ENCODE measurements at places on chromosomes 12 and 14. TPM values are rescaled to one million over a fixed set of nuclear protein-coding genes. Genes with fewer than 3 reads are reported as not detected.

DNA sequence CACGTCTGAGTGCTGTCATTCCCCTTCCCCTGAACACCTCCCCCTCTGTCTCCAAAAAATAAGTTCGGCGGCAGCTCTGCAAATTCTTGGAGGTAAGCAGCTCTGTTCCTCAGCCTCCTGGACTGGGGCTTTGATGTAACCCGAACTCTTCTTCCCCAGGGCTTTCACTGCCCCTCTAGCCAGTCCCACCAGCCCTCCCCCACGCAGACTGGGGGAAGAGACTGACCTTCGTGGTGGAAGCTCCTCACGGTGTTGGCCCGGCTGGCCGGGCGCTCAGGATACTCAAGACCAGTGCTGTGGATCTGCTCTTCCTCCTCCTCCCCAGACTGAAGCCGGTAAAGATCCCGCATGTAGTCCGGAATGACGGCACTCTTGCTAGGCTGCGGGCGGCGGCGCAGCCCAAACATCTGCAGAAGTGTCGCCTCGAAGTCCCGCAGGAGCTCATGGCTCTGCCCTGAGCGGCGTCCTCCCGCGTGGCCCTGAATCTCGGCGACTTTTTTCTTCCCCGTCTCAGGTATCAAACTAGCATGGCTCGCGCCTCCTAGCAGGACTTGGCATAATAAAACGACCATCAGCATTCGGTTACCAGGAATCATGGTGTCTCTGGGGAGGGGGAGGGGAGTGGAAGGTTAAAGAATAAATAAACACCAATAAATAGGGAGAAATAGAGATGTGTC lies 4.9 kb downstream of the BMP4 start:
- H3K27ac ChIP-seq, result no peak overlapping the region
- H3K27me3 ChIP-seq, result no peaks in the 10 kb centered on the region
- DNase-seq, result no peak
- peak overlapping the region; percentile 71 for H3K4me3 ChIP-seq
- H3K4me1 ChIP-seq, result peaks cover 54% of the 10 kb centered on the region
- H3K36me3 ChIP-seq, result no peaks in the 10 kb centered on the region

- no peaks in the 10 kb centered on the region for H3K4me1 ChIP-seq
- no peaks in the 10 kb centered on the region for H3K27me3 ChIP-seq
- H3K27ac ChIP-seq, result no peak overlapping the region
- H3K36me3 ChIP-seq, result no peaks in the 10 kb centered on the region
- no peak overlapping the region for H3K4me3 ChIP-seq
Observed at GRCh38 chr12:51941011-51941581, 10.4 kb upstream of the ACVR1B start.

DNA sequence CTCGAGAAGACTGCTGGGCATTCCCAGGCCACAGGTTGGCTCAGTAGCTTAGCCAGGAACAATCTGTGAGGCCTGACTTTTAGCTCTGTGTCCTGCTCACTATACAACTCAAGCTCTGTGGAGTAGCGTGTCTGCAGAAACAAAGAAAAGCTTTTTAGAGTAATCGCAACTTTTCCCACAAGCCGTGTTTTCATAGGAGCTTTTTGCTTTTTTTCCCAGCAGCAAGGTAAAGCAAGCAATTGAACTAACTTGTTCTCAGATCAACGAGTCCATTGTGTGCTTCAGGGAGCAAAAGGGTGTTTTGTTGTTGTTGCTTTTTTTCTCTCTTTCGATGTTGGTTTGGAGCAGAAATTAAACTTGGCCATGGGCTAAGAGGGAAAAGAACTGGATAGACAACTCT lies 97.3 kb upstream of the BCL2L14 start:
- H3K4me1 ChIP-seq, result no peaks in the 10 kb centered on the region
- H3K27ac ChIP-seq, result no peak overlapping the region
- H3K36me3 ChIP-seq, result no peaks in the 10 kb centered on the region
- DNase-seq, result no peak
- H3K27me3 ChIP-seq, result no peaks in the 10 kb centered on the region
- H3K4me3 ChIP-seq, result no peak overlapping the region

DNA sequence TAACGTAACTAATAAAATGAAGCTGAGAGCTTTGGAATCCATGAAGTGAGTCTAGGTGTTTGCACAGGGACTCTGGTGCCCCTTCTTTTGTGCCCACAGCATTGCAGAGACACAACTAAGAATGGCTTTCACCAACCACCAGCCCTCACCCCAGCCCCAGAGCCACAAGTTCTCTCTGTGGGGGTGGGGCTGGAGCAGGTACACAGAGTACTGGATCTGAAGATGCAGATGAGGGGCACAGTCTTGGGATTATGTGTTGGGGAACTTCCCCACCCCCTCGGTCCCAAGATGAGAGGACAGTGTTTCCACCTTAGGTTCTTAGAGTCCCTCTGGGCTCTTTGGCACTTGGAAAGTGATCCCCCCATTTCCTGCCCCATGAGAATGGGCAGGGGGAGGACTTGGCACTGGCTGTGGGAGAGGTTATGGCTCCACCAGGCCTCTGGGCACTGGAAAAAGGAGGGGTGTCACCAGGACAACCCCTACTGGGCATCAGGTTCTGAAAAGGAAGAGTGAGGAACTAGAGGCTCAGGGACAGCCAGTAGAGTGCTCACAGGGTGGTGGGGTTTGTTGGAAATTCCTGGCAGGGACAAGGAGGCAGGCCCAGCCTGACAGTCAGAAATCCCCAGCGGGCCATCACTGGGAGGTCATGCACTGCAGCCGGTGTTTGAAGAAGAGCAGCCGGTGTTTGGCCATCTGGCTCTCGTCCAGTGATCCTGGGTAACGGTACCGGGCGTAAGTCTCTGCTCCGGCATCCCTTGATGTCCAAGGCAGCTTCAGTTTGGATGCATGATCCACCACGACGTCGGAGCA lies 6.7 kb downstream of the B4GALNT1 start:
- no peaks in the 10 kb centered on the region for H3K36me3 ChIP-seq
- H3K27ac ChIP-seq, result no peak overlapping the region
- H3K27me3 ChIP-seq, result peaks cover 26% of the 10 kb centered on the region
- peaks cover 10% of the 10 kb centered on the region for H3K4me1 ChIP-seq
- no peak overlapping the region for H3K4me3 ChIP-seq

DNA sequence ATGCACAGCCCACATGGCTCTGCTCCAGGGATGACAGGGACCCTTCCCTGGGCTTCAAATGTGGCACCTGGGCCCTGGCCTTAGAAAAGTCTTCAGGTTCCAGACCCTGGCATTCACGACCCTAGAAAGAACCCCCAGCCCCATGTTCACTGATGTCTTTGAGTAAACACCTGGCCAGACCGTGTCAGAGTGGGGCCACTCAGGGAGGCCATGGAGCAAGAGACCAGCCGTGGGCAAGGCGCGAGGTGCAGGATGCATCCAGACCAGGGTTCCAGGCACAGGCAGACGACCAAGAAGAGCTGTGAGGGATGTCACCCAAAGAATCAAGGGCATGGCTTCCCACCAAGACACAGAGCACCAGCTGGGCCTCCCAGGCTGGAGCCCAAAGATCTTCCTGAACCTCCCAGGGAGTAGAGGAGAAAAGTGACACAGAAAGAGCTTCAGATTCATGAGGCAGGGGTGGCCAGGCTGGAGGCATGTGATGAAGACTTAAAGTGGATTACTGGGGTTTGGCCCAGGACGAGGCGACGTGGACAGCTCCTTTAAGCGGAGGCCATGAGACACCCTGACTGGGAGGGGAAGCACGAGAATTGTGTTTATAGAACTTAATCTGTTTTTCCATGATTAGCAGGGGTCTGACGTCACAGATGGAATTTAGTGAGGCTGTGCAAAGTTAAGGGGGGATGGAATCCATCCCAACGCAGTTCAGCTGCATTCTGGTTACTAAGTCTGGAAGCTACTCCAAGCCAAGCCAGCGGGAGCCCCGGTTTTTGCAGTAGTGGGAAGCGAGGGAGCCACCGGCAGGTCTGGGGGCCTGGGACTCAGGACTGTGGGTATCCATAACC lies 61.6 kb downstream of the ARL6IP4 start:
- no peaks in the 10 kb centered on the region for H3K36me3 ChIP-seq
- no peaks in the 10 kb centered on the region for H3K27me3 ChIP-seq
- H3K4me1 ChIP-seq, result peaks cover 29% of the 10 kb centered on the region
- peak overlapping the region; percentile 7 for H3K27ac ChIP-seq

DNA sequence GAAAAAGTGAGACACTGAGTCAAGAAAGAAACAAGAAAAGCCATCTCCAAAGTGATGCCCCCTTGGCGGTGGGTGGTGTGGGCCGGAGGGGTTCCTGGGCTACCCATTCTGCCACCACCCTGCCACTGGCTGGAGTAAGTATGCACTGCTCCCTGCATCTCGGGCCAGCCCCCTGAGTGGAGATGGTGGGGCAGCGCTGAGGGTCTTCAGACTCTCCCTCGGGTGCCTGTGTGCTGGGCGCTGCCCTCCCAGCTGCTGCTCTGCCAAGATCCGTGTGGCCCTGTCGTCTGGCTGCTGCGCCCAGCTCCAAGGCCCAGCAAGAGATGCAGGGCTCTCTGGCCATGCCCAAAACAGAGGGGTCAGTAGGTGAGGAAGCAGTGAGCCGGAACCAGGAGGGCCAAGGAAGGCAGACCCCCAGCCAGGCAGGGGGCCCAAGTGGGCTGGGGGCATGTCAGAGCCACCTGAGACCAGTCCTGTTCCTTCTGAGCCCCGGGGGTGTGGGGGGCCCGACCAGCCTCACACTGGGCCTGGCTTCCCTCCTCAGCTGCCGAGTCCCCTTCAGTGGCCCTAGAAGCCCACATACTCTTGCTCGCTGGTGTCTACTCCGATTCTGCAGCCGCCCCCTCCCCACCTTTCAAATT lies 5.2 kb downstream of the GPR132 start:
- DNase-seq, result no peak
- no peaks in the 10 kb centered on the region for H3K36me3 ChIP-seq

- H3K4me1 ChIP-seq, result peaks cover 71% of the 10 kb centered on the region
- no peaks in the 10 kb centered on the region for H3K27me3 ChIP-seq
- H3K36me3 ChIP-seq, result no peaks in the 10 kb centered on the region
- peak overlapping the region; percentile 94 for H3K27ac ChIP-seq
- DNase-seq, result no peak
Observed at GRCh38 chr14:94392510-94392935, 4.1 kb upstream of the SERPINA1 start.

- H3K27ac ChIP-seq, result peak overlapping the region; percentile 56
- peaks cover 31% of the 10 kb centered on the region for H3K4me1 ChIP-seq
- DNase-seq, result no peak
- no peaks in the 10 kb centered on the region for H3K27me3 ChIP-seq
- no peaks in the 10 kb centered on the region for H3K36me3 ChIP-seq
- no peak overlapping the region for H3K4me3 ChIP-seq
Observed at GRCh38 chr14:104680806-104681688, 8.4 kb upstream of the INF2 start.

- no peak overlapping the region for H3K27ac ChIP-seq
- DNase-seq, result no peak
- no peaks in the 10 kb centered on the region for H3K4me1 ChIP-seq
- peaks cover 14% of the 10 kb centered on the region for H3K36me3 ChIP-seq
- no peak overlapping the region for H3K4me3 ChIP-seq
Observed at GRCh38 chr12:45379261-45379660, 163.4 kb downstream of the ANO6 start.

- no peaks in the 10 kb centered on the region for H3K4me1 ChIP-seq
- no peaks in the 10 kb centered on the region for H3K36me3 ChIP-seq
- H3K27ac ChIP-seq, result no peak overlapping the region
- no peak overlapping the region for H3K4me3 ChIP-seq
- no peak for DNase-seq
- H3K27me3 ChIP-seq, result no peaks in the 10 kb centered on the region
Observed at GRCh38 chr12:127655691-127656090, 611.3 kb upstream of the TMEM132C start.

DNA sequence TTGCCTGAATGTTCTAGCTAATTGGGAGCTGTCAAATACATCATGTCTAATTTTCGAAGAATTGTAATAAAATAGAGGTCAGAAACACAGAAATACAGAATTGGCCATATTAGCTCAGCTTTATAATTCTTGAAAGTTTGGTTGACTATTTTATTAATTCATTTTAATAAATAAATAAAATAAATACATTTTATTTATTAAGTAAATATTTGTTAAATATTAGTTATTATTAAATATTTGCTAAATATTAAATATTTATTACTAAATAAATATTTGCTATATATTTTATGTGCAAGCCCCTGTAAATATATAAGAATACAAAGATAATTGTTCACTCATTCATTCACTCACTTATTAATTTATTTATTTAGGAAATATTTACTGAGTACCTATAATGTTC lies 231.3 kb downstream of the SSPN start:
- no peak overlapping the region for H3K4me3 ChIP-seq
- H3K36me3 ChIP-seq, result no peaks in the 10 kb centered on the region
- no peak for DNase-seq
- no peaks in the 10 kb centered on the region for H3K27me3 ChIP-seq
- no peak overlapping the region for H3K27ac ChIP-seq

PPP2R5E gene
- total RNA-seq, result 10.0 TPM

OR10G2 gene
- not detected for total RNA-seq

IKZF4 gene
- total RNA-seq, result 1.9 TPM

MYH7 gene
- total RNA-seq, result 0.05 TPM

IFNG-AS1 gene
- 1.0 TPM for total RNA-seq

CLEC1A gene
- 2.1 TPM for total RNA-seq

ADGRD1 gene
- 7.1 TPM for total RNA-seq

RHOJ gene
- total RNA-seq, result 1.4 TPM

NINJ2 gene
- 6.7 TPM for total RNA-seq

PTPRO gene
- 3.3 TPM for total RNA-seq

CLEC12A gene
- 2.3 TPM for total RNA-seq

AKAP5 gene
- total RNA-seq, result 0.28 TPM

Measured in liver (tissue), 10 donors.